ENCODE measurements at places on chromosomes 4 and X.

GRCh38 chr4:81142744-81143143 is 72.3 kb downstream of the PRKG2 start:
- DNase-seq, result no peak

GRCh38 chrX:3962511-3963311 is 249.3 kb upstream of the PRKX start:
- DNase-seq, result no peak

- DNase-seq, result no peak
Observed at GRCh38 chr4:40934676-40935075, 184.9 kb downstream of the NSUN7 start.

- DNase-seq, result no peak
Observed at GRCh38 chr4:4899202-4899925, 39.9 kb downstream of the MSX1 start.

GRCh38 chr4:76854858-76855257 is 43.1 kb downstream of the SOWAHB start:
- DNase-seq, result no peak

- DNase-seq, result no peak
Observed at GRCh38 chr4:42607011-42607726, 49.7 kb downstream of the ATP8A1 start.

GRCh38 chr4:122577808-122578781 is 42.8 kb downstream of the IL21 start:
- DNase-seq, result peak; percentile 26

DNA sequence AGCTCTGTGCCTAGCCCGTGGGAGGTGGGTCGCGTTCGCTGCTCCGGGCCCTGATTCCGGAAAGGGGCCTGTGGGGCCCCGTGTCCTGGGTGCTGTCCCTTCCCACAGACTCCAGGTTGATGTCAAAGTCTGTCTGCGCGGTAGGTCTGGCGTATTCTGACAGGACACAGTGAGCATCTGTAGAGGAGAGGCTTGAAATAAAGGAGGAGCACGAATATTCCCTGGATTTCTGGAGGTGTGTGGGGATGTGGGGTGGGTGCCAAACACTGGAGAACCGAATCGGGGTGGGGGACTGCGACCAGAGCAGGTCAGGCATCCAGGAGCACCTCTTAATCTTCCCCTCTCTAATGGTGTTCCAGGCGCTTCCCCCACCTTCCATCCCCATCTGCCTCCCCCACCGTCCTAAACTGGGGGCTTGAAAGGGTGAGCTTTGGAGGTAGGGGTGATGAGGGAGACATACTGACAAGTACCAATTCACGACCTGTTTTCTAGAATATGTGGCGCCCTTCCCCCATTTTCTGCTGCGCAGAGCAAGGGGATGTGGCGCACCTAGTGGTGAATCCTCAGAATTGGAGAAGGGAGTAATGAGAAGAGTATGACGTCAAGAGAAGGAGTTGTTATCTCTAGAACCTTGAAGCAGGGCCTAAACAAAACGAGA is 877 bp downstream of the GPRASP1 start:
- DNase-seq, result peak; percentile 70

DNA sequence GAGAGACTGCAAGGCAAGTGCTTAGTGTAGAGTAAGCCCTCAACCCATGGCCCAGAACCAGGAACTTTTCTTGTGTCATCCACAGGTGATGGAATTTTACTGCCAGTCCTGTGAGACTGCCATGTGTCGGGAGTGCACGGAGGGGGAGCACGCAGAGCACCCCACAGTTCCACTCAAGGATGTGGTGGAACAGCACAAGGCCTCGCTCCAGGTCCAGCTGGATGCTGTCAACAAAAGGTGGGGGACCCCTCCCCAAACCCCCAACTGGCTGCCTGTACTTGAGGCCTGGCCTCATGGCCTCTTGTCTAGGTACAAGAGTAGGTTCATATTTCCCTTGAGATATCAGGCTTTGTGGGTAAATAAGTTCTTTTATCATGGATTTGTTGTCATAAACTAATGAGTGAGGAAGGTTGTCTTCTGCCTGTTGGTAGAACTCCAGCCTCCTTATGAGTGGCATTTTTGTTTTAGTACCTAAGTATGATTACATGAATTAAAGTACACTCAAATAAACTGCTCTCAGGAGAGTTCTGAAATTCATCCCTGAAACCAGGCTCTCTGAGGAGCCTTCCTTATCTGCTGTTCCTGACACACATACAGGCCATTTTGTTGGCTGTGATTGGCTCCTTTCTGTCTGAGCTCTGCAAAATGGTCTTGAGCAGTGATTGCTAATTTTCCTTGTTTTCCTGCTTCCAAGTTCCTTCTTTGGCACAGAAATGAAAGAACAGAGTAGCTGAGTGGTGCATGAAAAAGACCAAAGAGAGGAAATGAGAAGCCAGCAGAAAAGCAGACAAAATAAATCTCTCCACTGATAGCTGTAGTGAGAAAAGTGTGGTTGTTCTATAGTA is 51.4 kb upstream of the MND1 start:
- no peak for DNase-seq

GRCh38 chrX:94662689-94663088 is 988.7 kb downstream of the FAM133A start:
- DNase-seq, result no peak

DNA sequence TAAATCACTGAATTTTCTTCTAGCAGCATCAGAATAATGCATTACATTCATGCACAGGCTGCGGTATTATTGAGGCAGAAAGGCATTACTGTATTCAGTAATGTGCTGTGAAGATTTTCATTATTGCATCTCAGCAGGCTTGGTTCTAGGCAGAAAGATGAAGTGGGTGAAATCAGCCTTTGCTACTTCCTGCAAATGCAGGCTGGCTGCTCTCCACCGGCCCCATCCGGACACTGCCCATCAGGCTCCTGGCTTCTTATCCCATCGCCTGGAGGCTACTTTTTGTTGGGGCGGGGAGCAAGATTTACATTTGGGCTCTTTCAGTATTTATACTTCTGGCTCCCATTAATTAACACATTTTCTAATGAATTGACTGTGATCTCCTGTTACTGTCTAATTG is 117.8 kb downstream of the FRAS1 start:
- DNase-seq, result no peak

GRCh38 chr4:22192084-22192511 is 243.5 kb upstream of the KCNIP4 start:
- DNase-seq, result no peak

- DNase-seq, result no peak
Observed at GRCh38 chrX:111555406-111555958, 44.0 kb downstream of the SERTM2 start.

DNA sequence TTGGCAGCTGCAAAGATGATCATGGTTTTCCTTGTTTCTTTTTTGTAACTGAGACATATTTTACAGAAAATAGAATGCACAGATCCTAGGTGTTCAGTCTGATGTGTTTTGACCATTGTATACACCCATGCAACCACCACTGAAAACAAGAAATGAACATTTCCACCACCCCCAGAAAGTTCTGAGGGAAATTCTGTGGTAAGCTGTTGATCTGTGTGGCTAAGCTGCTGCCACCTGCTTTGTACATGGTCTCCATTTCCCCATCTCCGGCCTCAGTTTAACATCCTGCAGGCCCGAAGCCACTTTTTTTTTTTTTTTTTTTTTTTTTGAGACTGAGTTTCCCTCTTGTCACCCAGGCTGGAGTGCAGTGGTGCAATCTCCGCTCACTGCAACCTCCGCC is 65.3 kb downstream of the NYX start:
- DNase-seq, result no peak

- DNase-seq, result no peak
Observed at GRCh38 chrX:118855681-118856310, 32.2 kb downstream of the ZCCHC12 start.

DNA sequence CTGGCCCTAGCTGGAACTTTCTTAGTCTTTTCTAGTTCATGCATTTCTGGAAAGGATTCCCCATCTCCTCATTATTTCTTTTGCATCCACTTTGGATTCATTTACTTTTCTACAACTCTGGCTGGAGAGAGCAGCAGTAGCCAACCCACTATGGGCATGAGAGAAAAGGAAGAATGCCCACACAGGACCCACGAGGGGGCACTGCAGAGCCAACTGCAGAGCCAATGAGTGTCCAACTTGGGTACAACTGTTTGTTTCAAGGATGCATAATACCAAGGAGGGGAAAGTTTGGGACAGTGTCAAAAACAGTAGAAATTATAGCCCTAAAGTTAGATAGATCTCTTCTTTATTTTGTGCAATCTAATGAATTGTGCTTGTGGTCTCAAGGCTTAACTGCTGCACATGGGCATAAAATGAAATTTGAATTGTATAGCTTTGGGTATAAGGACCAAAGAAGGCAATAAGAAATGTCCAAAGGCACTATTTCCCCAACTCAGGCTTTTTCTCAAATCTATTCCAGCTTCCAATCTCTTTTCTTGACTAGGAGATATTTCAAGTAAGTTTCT is 230.6 kb downstream of the NSUN7 start:
- DNase-seq, result no peak

DNA sequence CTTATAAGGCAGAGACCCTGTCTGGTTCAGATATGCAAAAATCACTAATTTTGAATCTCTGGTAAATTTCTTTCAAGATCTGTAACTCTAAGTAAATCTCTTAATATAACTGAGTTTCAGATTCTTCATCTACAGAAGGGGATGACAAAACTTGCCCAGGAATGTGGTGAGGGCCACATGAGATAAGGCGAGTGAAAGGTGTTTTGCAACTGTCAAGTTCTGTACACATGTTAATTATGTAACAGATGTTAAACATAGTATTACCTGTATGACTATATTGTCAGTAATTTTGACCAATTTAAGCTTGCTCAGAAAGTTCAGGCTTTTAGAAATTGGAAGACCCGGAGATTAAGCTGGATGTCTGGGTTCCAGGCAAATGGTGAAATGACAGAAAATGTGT is 549 bp upstream of the GLRB start:
- DNase-seq, result no peak

GRCh38 chr4:3384391-3384770 is 57.4 kb upstream of the HGFAC start:
- DNase-seq, result no peak

GRCh38 chrX:31091819-31092218 is 20.0 kb upstream of the FTHL17 start:
- DNase-seq, result no peak

- DNase-seq, result no peak
Observed at GRCh38 chr4:86326400-86326799, 33.5 kb downstream of the MAPK10 start.

DNA sequence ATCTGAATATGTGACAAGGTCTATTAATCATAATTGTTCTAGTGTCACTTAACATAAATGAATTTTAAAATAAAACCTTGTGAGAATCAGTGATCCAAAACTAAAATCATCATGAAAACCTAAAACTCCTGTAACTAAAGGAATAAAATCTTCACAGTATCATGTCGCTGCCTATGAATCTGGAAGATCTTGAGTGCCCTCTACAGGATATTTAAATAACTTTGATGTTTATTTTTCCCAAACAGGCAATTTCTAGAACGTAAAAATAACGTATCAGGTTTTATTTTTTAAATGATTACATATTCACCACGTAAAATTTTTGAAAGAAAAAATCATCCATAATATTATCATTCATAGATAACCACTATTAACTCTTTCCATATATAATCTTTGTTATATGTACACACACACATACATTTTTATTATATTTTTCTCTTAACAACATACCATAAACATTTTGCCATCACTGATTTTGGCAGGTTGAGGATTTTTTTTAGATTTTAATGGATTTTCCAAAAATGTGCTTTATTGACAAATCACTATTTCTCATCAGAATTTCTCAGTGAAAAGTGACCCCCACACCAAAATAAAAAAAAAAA is 79.6 kb downstream of the COMMD8 start:
- no peak for DNase-seq

DNA sequence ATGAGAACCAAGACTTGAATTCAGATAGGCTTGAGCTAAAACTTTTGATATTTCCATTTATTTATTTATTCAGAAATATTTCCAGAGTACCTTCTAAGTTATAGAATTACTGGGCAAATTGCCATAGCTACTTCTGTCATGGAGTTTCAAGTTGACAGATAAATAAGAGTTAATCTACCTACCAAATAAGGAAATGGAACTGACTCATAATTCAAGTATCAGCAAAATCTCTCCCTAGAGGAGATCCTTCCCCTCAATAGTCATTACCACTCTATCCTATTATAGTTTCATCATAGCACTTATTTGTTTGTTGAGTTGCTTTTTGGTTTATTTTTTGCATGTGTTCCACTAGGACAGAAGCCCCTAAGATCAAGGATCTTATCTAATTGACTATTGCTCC is 48.8 kb upstream of the CCSER1 start:
- DNase-seq, result no peak

GRCh38 chr4:75565481-75565880 is 9.6 kb downstream of the ODAPH start:
- DNase-seq, result no peak

GRCh38 chrX:106144755-106145639 is 23.1 kb upstream of the PWWP3B start:
- DNase-seq, result no peak

GRCh38 chr4:150943818-150944217 is 71.3 kb downstream of the LRBA start:
- DNase-seq, result no peak

GRCh38 chrX:135463937-135464336 is 42.2 kb downstream of the SMIM10L2A start:
- DNase-seq, result no peak

DNA sequence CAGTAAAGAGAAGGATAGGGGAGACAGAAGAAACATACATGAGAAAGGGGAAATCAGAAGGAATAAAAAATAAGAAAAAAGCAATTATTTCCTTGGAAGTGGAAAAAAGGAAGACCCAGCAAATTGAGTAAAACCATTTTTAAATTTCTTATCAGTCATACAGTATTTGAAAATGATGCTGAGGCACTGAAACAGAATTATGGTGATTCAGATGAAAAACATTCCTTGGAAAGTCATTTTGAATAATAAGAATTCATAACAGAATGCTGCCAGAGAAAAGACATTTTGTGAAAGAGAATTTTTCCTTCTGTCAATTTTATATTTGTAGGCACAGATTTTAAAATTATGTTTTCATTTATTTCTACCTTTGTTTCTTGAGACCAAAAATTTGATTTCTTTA is 895.5 kb upstream of the EPHA5 start:
- DNase-seq, result no peak

- DNase-seq, result no peak
Observed at GRCh38 chrX:109393859-109394258, 88.0 kb downstream of the GUCY2F start.
